Neural progenitor cell (in vitro differentiated cells): ENCODE measurements at places on chromosomes 16 and 17.
A peak's percentile ranks its signal among the peaks of the same experiment; 100 is the strongest.

DNA sequence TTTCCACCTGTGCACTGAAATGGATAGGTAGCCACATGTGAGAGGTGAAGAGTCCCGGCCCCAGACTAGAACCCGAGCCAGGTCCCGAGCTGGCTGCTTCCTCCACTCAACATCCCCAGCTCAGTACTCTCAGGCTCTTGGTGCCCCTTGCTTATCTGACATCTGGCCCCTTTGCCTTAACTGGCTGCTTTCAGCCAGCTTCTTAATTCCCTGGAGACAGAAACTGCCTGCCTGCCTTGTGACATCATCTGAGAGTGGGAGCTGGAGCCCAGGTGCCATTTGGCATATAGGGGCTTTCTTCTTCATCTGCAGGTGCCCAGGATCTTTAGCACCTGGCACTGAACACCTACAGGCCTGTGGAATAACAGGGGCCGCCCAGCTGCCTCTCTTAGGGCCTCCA lies 8.9 kb downstream of the CHAD start:
- DNase-seq: no peak

DNA sequence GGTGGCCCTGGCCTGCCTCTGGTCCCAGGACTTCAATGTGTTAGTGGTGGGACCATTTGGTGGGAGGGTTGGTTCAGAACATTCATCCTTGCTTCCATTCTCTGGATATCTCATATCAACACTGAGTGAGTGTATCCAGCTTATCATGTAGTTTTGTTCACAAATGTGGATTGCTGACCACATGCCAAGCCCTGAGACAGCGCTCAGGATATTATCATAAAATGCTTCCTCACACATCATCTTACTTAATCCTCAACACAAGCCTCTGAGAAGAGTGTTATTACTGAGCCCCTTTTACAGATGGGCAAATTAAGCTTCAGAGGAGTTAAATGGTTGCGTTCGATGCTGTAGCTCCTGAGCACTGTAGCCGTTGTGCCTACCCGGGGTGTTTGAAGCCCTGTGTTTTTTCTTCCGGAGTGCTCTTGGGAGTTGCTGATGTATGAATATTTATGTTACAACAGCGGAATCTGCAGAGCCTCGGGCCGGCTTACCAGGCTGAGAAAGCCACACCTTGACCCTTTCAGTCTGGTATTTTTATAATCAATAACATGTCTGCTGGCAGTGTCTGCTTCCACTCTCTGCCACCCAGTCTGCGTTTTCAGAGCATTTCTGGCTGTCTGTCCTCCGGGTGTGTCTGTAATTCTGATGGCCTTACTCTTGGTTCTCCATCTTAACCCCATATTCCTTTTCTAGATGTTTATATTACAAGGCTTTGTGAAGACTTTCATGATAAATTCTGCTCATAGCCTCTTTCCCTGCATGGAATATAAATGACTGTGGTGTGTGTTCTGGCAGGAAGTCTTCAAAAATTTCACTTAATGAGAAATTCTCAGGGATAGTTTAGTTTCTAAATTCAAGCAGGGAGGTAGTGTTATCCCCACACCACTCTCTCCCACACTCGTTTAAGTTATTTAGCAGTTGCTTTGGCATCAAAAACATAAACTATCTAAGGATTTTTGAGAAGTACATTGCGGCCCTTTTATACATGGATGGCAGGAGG lies 2.9 kb downstream of the GLP2R start:
- DNase-seq: no peak

GRCh38 chr16:66699898-66700297 lies 3.4 kb upstream of the CMTM4 start:
- no peak for DNase-seq

- DNase-seq: no peak
These were observed 46.8 kb downstream of the TMEM132E start for GRCh38 chr17:34626121-34626681.

GRCh38 chr17:67922503-67922902 lies 73.8 kb downstream of the C17orf58 start:
- DNase-seq: no peak

DNA sequence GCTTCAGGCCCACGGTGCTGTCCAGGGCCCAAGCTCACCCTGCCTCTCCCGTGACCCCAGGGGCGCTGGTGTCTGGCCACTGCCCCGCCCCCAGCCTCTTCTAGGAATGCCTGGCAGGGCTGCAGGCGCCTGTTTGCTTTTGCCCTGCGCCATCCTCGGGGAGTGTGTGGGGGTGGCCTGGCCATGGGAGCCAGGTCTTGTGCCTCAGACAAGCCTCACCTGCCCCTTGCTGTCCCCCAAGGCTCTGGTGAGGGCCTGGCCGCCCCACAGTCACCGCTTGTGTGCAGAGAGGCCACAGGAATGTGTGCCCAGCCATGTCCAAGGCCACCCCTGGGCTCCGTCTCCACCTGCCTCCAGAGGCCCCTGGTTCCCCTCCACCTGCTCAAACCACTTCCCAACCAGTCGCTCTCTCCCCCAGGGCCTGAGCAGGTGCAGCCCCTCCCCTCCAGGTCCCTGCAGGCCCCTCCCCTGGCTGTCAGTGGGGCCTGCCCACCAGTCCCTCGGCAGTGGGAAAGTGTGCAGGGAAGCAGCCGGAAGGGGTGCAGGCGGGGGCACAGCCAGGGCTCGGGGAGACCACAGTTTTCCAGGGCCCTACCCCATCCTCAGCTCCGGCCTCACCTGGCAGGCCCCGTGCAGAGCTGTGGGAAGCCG lies 841 bp upstream of the IGFALS start:
- DNase-seq: no peak

DNA sequence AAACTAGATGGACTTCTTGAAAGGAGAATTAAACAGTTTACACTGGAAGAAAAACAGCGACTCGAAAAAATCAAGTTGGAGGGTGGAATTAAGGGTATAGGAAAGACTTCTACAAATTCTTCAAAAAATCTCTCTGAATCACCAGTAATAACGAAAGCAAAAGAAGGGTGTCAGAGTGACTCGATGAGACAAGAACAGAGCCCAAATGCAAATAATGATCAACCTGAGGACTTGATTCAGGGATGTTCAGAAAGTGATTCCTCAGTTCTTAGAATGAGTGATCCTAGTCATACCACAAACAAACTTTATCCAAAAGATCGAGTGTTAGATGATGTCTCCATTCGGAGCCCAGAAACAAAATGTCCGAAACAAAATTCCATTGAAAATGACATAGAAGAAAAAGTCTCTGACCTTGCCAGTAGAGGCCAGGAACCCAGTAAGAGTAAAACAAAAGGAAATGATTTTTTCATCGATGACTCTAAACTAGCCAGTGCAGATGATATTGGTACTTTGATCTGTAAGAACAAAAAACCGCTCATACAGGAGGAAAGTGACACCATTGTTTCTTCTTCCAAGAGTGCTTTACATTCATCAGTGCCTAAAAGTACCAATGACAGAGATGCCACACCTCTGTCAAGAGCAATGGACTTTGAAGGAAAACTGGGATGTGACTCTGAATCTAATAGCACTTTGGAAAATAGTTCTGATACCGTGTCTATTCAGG lies 85.0 kb downstream of the C17orf58 start:
- no peak for DNase-seq

GRCh38 chr16:49158029-49158642 lies 123.5 kb downstream of the CBLN1 start:
- DNase-seq: peak; percentile 91

GRCh38 chr17:9976283-9977179 lies 71.5 kb upstream of the RCVRN start:
- no peak for DNase-seq

DNA sequence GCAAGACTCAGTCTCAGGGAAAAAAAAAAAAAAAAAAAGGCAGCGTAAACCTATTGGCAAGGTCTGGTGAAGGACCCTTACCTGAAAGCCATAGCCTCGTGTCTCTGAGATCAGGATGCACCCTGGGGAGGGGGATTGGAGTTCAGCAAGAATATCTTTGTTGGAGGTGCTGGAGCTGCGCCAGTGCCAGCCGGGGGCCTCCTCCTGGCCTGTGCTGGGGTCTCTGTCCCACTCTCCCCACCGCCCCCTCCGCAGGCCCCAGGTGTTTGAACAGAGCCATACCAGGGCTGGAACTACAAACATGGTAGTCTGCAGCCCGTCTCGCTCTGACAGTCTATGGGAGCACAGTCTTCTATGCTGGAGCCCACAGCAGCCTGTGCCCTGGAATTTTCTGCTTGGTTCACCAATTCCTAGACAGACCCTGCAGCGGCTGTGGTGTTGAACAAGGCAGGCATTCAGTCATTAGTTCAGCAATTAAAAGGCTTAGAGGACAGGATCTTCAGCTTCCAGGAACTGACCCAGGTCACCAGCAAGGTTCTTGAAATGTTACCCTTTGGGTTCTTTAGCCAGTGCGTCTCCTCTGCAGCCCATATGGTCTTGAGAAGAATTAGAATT lies 42.2 kb upstream of the KIFC3 start:
- DNase-seq: no peak

DNA sequence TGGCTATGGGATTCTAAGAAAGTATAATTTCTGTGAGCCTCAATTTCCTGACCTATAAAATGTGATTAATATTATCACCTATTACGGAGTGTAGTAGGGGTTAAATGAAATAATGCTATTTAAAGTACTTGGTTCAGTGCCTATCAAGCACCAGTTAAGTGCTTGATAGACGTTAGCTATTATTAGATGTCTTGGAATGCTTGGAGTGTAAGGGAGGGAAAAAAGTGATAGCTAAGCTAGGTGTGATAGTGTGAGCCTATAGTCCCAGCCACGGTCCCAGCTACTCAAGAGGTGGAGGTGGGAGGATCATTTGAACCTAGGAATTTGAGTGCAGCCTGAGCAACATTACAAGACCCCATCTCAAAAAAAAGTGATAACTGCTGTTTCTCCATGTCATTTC lies 7.5 kb downstream of the ORC6 start:
- DNase-seq: no peak
